ENCODE measurements at places on chromosomes 6 and 20.

DNA sequence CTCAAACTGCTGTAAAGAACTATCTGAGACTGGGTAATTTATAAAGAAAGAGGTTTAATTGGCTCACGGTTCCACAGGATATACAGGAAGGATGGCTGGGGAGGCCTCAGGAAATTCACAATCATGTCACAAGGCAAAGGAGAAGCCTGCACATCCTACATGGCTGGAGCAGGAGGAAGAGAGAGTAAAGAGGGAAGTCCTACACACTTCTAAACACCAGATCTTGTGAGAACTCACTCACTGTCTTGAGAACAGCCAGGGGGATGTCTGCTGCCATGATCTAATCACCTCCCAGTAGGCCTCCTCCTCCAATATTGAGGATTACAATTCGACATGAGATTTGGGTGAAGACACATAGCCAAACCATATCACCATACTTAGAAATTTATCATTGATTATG is 1307.0 kb upstream of the GJE1 start:
- no peaks in the 10 kb centered on the region for H3K4me1 ChIP-seq
- DNase-seq, result no peak
- H3K36me3 ChIP-seq, result no peaks in the 10 kb centered on the region
- no peaks in the 10 kb centered on the region for H3K27me3 ChIP-seq

DNA sequence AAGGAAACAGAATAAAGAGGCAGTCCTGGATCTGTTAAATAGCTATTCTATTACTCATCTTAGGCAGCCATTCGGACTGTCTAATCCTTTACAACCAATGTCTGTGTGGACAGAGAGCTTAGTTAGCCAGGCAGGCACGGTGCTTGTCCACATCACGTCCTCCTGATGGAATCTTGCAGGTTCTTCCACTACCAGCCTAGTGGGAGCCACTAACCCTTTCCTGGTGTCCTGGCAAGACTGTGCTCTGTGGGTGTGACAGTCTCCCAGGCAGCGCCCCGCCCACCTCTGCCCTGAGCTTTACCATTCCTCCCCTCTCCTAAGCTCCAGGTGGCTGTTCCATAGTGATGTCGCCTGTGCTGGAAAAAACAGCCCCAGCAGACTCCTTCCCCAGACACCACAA is 78.3 kb upstream of the CLDN20 start:
- H3K4me1 ChIP-seq, result peaks cover 22% of the 10 kb centered on the region
- no peaks in the 10 kb centered on the region for H3K27me3 ChIP-seq
- DNase-seq, result no peak
- H3K36me3 ChIP-seq, result no peaks in the 10 kb centered on the region

GRCh38 chr6:154614641-154615040 is 104.2 kb upstream of the CNKSR3 start:
- peaks cover 11% of the 10 kb centered on the region for H3K4me1 ChIP-seq
- no peaks in the 10 kb centered on the region for H3K27me3 ChIP-seq
- DNase-seq, result no peak
- no peak overlapping the region for H3K27ac ChIP-seq
- H3K36me3 ChIP-seq, result no peaks in the 10 kb centered on the region
- no peak overlapping the region for H3K4me3 ChIP-seq

- DNase-seq, result no peak
- H3K4me1 ChIP-seq, result no peaks in the 10 kb centered on the region
- H3K27ac ChIP-seq, result no peak overlapping the region
- no peaks in the 10 kb centered on the region for H3K36me3 ChIP-seq
- H3K4me3 ChIP-seq, result no peak overlapping the region
- H3K27me3 ChIP-seq, result no peaks in the 10 kb centered on the region
These were observed 76.2 kb downstream of the SLC24A3 start for GRCh38 chr20:19288636-19289035.

GRCh38 chr20:52959125-52959524 is 13.0 kb upstream of the TSHZ2 start:
- H3K27me3 ChIP-seq, result no peaks in the 10 kb centered on the region
- DNase-seq, result no peak
- no peaks in the 10 kb centered on the region for H3K36me3 ChIP-seq
- H3K27ac ChIP-seq, result no peak overlapping the region
- no peak overlapping the region for H3K4me3 ChIP-seq

GRCh38 chr6:149445095-149445466 is 39.7 kb downstream of the ZC3H12D start:
- no peaks in the 10 kb centered on the region for H3K4me1 ChIP-seq
- no peak overlapping the region for H3K4me3 ChIP-seq
- no peak for DNase-seq
- peaks cover 4% of the 10 kb centered on the region for H3K27me3 ChIP-seq
- no peaks in the 10 kb centered on the region for H3K36me3 ChIP-seq
- no peak overlapping the region for H3K27ac ChIP-seq

DNA sequence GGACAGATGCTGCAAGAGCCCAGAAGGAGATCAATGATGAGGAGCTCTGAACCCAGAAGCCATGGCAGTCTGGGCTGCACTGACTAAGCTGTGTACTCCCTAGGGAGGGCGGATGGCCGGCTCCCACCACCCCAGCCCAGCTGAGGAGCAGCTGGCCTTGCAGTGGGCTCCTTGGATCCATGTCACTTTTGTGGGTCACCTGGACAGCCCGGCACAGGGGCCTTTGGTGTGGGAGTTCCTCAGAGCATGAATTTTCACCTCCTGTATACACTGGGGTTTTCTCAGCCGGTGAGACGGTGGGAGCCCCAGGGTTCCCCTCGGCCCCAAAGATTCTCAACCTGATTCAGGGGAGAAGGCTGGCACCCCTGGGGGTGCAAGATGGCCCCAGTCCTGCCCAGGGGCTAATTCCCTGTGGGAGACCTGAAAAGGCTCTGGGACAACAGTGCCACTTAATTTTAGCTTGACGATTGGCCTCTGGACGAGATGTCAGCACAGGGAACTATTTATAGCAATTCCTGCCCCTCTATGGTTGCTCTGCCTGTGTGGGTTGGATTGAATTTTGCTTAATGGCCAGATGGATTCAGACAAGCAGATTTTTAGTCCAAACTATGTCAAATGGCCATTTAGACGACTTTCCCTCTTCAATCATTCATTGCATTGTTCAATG is 121.6 kb upstream of the PMEPA1 start:
- peaks cover 66% of the 10 kb centered on the region for H3K27me3 ChIP-seq
- H3K36me3 ChIP-seq, result no peaks in the 10 kb centered on the region
- DNase-seq, result no peak
- H3K4me3 ChIP-seq, result no peak overlapping the region

DNA sequence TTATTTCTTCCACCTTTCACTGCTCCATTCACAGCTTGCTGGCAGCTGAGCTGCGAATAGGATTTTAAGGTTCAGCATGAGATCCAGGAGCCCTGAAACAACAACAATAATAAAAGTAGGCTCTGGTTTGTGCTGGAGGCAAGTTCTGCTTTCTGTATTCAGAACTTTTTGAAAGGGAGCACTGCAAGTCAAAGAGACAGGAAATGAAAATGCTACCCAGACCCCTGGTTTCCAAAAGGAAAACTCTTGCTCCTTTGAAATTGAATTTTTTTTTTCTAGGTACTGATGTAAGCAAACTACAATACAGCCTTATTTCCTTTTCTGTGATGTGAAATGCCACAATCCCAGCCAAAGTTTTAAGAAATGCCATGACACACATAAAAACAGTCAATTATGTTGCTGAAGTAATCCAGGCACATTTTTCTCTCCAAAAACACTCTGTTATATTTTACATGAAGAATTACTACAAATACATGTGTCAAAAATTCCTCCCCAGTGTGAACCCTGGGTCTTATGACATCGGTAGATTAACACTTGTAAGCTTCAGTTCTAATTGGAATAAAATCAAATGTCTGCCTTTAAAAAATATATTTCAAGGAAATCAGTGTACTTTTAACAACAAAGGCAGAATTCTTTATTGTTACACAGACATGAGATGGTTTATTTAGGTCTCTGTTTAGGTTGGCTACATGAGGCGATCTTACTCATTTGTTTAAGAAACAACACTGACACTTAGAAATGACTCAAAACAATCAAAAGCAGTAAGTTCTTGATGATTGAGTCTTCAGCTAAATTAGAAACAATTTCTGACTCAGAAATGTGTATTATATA is 656.7 kb downstream of the EPHA7 start:
- H3K4me1 ChIP-seq, result no peaks in the 10 kb centered on the region
- no peak for DNase-seq
- no peaks in the 10 kb centered on the region for H3K27me3 ChIP-seq
- H3K4me3 ChIP-seq, result no peak overlapping the region

- no peaks in the 10 kb centered on the region for H3K27me3 ChIP-seq
- no peak overlapping the region for H3K27ac ChIP-seq
- peaks cover 11% of the 10 kb centered on the region for H3K36me3 ChIP-seq
These were observed 10.5 kb downstream of the KDM1B start for GRCh38 chr6:18165751-18166150.

DNA sequence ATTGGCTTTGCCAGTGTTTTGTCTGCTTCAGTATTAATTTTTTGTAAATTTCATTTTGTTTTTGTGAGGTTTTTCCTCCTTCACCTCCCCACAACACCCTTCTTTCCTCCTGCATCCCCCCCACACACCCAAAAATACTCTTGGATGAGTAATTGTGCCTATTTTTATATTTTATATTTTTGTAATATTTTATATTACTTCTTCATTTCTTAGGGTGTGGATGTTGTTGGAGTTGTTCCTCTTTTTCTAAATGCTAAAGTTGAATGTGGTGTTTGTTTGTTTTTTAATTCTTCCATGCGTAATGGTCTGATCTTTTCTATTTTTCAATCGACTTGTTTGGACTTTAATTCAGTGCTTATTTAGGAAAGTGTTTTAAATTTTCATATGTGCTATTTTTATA is 420.5 kb upstream of the SOX4 start:
- no peak overlapping the region for H3K4me3 ChIP-seq
- no peak for DNase-seq
- H3K27me3 ChIP-seq, result no peaks in the 10 kb centered on the region
- no peaks in the 10 kb centered on the region for H3K4me1 ChIP-seq
- H3K36me3 ChIP-seq, result no peaks in the 10 kb centered on the region
- H3K27ac ChIP-seq, result no peak overlapping the region

GRCh38 chr6:170421921-170422320 is 115.4 kb downstream of the FAM120B start:
- no peak overlapping the region for H3K27ac ChIP-seq
- H3K36me3 ChIP-seq, result no peaks in the 10 kb centered on the region
- H3K27me3 ChIP-seq, result no peaks in the 10 kb centered on the region
- no peaks in the 10 kb centered on the region for H3K4me1 ChIP-seq
- H3K4me3 ChIP-seq, result no peak overlapping the region
- no peak for DNase-seq

All from keratinocyte (primary cell).